ENCODE measurements at places on chromosomes 12 and 14. TPM values are rescaled to one million over a fixed set of nuclear protein-coding genes. Genes with fewer than 3 reads are reported as not detected.

- no peak for DNase-seq
Observed at GRCh38 chr12:16608946-16609539, 3.1 kb upstream of the LMO3 start.

The PTGER2 gene
- total RNA-seq: not detected

GRCh38 chr12:106048676-106049075 lies 90.1 kb downstream of the NUAK1 start:
- DNase-seq: no peak

GRCh38 chr12:38448991-38449390 lies 132.4 kb downstream of the ALG10B start:
- no peak for DNase-seq

GRCh38 chr12:98644712-98645571 lies at the start of the genes APAF1 and IKBIP:
APAF1 (plus strand) TSS chr12:98645290; CDS start chr12:98648360, 3,070 bp downstream.
IKBIP (minus strand) TSS chr12:98644788; CDS start chr12:98644701, 87 bp downstream.
- DNase-seq: peak; percentile 98

DNA sequence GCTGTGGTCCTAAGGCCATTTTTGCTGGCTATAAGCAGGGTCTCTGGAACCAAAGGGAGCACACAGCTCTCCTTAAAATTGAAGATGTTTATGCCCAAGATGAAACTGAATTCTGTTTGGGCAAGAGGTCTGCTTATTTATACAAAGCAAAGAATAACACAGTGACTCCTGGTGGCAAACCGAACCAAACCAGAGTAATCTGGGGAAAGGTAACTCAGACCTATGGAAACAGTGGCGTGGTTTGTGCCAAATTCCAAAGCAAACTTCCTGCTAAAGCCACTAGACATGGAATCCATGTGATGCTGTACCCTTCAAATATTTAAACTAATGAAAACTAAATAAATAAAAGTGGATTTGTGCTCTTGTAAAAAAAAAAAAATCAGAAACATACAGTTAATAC lies 29.6 kb upstream of the BICDL1 start:
- no peak for DNase-seq
